ENCODE measurements at places on chromosomes 1 and 21.

GRCh38 chr21:41726058-41726558 is 40.7 kb downstream of the RIPK4 start:
- DNase-seq: no peak

GRCh38 chr1:43255438-43256210 is 14.2 kb upstream of the TMEM125 start:
- DNase-seq: peak; percentile 40

DNA sequence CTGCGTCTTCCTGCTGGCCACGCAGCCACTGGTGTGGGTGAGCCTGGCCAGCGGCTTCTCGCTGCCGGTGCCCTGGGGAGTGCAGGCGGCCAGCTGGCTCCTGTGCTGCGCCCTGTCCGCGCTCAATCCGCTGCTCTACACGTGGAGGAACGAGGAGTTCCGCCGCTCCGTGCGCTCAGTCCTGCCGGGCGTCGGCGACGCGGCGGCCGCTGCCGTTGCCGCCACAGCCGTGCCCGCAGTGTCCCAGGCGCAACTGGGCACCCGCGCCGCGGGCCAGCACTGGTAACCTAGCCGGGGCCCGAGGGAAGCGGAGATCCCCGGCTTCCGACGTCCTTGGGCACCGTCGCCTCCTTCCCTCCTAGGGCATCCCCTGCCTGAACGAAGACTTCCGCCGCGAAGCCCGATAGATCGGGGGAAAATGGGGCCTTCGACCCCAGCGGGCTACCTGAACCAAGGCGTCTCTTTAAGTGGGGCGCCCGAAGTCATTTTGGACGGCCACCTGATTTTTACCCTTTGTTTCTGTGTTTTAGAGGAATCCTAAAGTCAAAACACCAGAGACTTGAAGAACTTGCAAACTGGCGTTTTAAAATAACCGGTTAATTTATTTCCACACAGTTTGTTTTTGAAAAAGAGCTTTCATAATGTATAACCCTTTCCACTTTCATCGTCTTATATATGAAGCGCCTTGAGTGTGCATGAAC is 2.0 kb downstream of the GPR88 start:
- DNase-seq: no peak

DNA sequence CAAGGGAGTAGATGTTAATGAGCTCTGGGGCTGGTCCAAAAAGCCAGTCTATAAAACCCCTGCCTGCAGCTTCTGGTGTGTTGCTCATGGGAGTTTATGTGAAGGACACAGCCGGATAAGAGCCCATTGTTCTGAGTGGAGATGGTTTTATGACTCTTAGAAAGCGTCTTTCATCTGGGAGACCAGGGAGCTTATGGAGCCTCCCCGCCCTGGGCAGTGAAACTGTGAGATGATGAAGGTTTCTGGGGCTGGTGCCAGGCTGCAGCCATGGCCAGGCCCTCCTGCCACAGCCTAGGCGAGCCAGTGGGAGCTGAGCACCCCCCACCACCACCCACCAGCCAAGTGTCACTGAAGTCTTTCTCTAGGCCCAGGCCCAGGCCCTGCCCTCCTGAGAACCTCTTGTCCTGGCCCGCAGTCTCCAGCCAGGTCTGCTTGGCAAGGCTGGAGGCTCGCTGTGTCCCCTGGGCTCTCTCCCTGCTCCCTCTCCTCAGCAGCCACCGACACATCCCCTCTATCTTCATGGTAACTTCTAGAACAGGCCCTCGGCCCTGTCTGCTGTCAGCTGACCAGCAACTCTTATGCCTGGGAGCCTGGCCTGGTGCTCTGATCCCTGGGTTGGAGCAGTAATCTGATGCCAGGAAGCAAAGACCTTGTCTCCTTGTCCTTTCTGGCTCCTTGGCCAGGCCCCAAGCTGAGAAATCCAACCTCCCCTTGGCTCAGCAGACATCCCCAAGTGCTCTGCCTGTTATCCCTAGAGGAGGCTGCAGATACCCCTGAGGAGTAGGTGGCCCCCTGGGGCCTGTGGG is 7.6 kb upstream of the ARHGEF10L start:
- no peak for DNase-seq

DNA sequence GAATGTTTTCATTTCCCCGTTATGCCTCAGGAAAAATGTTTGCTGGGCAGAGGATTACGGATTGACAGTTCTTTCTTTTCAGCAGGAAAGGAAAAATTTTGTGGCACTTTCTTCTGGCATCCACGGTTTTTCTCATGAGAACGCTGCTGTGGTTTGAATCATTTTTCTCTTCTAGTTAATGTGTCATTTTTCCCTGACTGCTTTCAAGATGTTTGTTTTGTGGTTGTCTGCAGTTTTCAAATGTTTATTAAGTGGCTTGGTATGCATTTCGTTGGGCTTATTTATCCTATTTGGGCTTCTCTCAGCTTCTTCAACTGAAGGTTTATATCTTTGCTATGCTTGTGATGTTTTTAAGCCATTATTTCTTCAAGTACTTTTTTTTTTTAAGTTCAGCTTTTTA is 359.0 kb downstream of the RGS7 start:
- no peak for DNase-seq

DNA sequence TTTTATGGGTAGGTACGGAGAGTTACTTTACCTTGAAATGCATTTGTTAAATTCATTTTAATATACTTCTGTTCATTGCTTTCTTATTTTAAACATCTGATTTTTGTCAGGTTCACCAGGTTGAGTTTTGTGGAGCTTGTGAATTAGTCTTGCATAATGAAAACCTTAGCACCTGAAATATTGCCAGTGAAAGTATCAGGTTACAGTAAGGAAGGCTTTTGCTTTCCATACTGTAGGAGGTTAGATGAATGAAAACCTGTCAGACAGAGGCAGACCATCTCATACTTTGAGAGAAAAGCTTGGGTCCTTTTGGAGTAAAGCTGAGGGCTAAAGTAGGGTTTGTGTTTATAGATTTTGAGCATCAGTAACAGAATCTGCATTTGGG is 34.7 kb downstream of the THRAP3 start:
- DNase-seq: no peak

- peak; percentile 95 for DNase-seq
These were observed 27.0 kb upstream of the BTG2 start for GRCh38 chr1:203278082-203278884.

GRCh38 chr21:17402937-17403336 is 109.9 kb upstream of the CXADR start:
- DNase-seq: no peak

DNA sequence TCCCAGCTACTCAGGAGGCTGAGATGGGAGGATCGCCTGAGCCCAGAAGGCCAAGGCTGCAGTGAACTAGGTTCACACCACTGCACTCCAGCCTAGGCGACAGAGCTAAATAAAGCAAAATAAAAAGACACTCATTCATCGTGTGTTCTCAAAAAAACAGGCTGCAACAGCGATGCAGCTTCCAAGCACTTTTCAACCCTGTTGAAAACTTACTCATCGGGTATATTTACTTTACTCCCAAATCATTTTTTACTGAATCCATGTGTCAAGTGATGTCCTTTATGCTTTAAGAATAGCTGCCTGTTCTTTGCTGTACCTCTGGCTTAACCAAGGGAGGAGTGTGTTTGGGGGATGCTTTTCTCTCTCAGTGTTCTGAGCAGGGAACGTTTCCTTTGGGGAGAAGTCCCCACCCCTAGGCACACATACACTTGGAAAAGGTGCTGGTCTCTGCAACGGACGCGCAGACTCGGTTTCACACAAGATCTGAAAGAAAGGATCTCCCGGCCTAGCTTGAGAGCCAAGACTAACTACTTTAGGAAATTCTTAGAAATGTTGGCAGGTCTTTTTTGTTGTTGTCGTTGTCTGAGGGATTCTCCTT is 1.4 kb downstream of the MAP1LC3C start:
- no peak for DNase-seq

DNA sequence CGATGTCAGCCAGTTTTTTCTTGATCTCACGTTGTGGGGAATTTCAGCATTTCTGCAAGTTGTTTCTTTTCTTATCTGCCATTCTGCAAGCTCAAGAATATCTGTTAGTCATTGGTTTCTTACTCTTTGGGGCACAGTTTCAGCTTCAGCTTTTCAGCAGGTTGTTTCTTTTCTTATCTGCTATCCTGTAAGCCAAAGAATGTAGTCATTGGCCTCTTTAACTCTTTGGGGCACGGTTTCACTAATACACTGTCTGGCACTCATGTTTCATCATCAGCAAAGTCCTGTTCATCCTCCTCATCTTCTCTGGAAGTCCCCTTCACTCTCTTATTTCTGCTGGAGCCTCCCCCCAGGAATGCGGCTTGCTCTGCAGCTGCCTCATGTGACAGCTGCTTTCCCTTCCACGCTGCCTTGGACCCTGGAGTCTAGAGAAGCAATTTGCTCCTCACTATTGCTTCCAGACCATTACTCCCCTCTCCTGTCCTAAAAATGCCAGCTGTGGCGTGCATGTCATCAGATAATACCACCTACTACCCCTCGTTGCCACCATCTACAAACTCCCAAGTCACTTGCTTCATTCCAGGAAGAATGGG is 67.0 kb upstream of the CACNA1E start:
- no peak for DNase-seq

- no peak for DNase-seq
These were observed 839.9 kb downstream of the USP25 start for GRCh38 chr21:16569679-16570078.

DNA sequence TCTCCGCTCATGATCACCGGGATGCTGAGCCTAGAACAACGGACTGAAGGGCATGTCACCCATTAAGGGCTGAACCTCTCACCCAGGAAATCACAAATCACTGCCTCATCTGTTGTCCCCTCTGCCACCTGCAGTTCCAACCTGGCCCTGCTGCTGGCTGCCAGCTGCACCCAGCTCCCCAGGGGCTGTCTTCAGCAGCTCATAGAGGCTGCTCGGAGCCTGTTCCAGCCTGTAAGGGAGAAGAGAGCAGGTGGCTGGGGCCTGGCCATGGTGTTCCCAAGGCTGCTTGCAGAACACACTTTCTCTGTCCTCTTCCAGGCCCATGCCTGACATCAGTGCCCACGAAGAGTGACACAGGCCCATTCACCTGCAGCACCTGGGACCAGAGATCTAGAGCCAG is 44.5 kb upstream of the DISP3 start:
- DNase-seq: no peak

DNA sequence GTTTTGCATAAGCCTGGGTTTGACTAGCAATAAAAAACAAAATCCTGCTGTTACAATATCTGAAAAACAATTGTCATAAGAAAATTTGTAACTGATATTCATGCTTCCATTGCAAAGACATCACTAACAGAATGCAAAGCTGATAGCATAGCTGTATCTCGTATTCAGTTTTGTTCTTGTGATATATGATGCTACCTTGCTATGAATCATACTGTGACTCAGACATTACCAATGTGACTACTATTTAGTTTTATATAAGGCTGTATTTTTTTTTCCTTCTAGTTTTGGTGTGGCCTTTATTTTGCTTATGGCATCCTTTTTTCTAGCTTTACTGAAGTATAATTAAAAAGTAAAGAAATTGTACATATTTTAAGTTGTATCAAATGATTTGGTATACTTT is 1381.8 kb downstream of the MRPL39 start:
- DNase-seq: no peak

DNA sequence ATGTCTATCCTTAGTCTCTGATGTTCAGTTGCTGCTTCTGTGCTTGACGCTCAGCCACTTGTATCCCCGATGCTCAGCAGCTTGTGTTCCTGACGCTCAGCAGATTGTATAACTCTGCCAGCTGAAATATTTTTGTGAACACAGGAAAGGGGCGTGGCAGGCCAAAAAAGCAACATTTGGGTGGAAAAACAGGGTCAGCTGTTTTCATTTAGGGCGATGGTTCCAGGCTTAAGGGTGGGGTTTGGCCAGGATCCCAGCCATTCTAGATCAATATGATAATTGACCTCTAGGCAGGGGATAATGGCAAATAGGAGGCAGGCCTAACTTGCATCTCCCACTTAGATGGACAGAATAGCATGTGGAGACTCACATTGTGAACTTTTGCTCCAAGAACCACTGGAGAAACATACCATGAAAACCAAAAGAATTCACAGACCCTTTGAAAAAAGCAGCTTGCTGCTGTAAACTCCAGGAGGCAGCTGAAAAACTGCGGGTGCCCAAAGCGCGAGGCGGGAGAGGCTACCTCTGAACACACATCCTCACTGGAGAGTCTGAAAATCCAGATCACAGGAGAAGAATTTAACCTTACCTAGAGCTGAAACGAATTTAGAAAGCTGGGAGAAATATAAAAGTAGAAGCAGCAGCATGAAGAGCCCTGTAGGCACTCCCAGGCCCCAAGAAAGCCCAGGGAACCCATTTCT is 58.3 kb downstream of the ZNF648 start:
- DNase-seq: no peak

- DNase-seq: no peak
These were observed 40.2 kb upstream of the SOX13 start for GRCh38 chr1:204032642-204033235.

- no peak for DNase-seq
These were observed 142.9 kb downstream of the APP start for GRCh38 chr21:26027696-26028095.

DNA sequence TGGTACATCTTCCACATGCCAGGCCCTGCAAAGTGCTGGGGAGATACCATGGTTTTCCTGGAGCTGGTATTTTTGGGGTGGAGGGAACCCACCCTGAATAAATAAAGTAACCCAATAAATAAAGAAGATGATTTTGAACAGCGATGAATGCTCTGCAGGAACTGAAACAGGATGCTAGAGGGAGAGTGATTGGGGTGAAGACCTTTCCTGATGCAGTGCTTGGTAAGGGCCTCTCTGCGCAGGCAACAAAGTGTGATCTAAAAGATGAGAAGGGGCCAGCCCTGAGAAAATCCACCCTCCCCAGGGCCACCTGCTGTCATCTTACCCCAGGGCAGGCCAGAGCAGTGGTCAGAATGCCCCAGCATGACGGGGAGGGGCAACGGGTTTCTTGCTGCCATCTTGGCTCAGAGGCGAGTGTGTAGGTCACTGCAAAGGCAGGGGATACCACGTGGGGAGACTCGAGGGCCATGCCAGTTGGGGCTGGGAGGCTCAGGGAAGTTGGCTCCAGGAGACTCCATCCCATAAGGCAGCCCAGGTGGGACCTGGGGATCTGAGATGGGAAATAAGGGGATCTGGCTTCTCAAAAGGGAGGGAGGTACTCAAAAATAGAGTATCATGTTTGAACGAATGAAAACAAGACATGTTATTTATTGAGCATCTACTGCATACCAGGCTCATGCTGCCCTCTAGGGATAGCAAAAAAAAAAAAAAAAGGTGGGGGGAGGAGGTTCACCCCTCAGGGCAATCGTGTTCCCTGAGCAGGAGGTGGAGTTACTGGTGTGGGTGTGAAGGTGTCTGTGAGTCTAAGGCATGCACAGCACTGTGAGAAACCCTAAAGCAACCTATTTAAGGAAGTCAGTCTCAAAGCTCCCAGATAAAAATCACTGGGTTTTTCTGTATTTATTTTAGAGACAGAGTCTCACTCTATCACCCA is 2.8 kb downstream of the SRARP start:
- DNase-seq: no peak

DNA sequence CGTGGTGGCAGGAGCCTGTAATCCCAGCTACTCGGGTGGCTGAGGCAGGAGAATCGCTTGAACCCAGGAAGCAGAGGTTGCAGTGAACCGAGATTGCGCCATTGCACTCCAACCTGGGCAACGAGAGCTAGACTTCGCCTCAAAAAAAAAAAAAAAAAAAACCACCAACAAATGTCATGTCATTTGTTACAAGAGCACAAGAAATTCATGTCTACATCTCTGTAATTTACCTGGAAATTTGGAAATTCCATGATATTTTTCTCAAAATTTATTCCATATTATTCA is 16.5 kb upstream of the VPS45 start:
- DNase-seq: no peak
